ENCODE measurements at places on chromosomes 13 and 19.

GRCh38 chr13:25281193-25281934 is 5.9 kb downstream of the MTMR6 start:
- no peak for DNase-seq

DNA sequence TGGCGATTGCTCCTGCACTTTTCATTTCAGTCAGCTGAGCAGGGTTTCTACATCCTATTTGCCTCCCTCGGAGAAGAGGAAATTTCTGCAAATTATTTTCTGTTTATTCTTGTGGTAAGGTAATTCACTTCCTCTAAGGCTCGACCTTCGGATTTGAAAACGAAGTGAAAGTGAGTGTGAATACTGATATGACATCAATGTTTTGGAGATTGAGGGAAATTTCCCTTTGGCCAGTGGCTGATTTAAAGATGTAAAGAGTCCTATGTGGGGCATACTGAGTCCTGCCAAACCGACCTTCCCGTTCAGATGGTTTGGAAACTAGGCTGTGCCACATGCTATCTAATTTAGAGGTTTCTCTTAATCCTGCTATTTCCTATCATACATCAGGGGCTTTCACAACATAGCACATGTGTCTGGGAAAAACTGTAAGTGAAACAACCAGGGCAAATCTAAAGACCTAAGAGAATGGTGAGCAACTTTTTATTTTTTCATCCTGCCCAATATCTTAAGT is 112.3 kb downstream of the POSTN start:
- DNase-seq, result no peak

- no peak for DNase-seq
These were observed 1.1 kb upstream of the FARP1 start for GRCh38 chr13:98141509-98142379.

GRCh38 chr13:99290894-99291293 is 16.3 kb downstream of the GPR183 start:
- DNase-seq, result no peak

DNA sequence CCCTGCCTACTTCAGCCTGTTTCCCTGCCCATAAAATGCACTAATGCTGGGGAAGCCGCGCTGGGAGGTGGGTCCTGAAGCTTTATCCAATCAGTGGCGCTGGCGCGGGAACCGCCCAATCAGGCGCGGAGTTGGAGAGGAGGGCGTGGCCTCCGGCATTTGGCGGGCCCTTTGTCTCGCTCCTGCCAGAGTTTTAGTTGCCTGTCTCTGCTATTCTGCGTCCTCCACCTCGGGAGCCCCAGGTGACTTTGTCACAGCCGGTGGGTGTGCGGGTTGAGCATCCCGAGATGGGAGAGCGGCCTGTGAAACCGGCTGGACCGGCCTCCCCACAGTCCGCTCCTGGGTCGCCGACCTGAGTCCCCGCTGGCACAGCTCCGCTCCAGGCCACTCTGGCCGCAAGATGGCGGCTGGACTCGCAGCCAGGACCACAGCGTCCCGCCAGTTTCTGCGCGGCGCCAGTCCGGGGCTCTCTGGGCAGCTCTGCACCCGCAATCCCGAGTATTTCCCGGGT is 30.7 kb upstream of the ZNF429 start:
- DNase-seq, result no peak

GRCh38 chr13:42525035-42525504 is 48.9 kb upstream of the TNFSF11 start:
- no peak for DNase-seq

DNA sequence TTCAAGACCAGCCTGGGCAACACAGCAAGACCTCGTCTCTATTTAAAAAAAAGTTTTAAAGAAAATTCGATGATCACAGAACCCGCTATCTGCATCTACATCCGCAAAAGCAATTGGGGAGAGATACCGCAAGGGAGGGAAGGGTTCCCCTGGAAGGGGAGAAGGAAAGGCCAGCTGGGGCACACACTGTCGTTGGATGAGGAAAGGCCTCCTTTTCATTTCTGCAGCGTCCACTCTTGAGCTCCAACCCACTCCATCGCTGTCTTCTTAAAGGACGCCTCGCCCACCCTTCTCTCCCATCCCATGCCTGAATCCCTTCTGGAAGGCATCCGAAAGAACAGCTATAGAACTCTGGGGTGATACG is 3.2 kb upstream of the PRKCG start:
- no peak for DNase-seq

DNA sequence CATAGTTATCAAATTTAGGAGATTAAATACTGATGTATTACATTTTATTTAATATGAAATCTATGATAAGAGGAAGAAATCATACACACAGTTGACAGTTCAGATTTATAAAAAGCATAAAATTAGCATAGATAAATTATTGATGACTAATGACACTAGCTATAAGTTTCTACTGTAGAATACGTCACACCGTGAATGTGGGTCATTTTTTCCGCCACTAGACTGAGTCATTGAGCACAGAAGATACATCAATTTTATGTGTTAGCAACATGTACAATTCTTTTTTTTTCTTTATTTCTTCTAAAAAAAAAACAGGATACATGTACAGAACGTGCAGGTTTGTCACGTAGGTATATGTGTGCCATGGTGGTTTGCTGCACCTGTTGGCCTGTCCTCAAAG is 22.2 kb downstream of the AP2S1 start:
- no peak for DNase-seq

DNA sequence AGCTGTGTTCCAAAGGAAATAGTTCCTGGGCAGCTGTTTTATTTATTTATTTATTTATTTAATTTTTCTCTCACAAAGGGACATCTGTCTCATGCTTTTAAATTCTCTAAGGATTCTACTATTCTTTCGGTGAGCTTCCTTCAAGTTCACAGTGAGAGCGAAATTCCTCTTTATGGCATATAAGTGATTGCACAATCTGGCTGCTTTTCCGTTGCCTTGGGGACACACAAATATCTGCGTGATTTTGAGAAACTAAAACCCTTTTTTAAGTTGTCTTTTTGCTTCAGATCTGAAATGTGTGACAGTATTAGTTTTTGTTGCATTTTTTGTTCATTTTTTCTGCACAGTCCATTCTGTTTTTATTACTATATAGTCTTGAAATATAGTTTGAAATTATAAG is 19.2 kb downstream of the ZNF486 start:
- no peak for DNase-seq

GRCh38 chr13:102020611-102021216 is 381.1 kb downstream of the FGF14 start:
- DNase-seq, result no peak

DNA sequence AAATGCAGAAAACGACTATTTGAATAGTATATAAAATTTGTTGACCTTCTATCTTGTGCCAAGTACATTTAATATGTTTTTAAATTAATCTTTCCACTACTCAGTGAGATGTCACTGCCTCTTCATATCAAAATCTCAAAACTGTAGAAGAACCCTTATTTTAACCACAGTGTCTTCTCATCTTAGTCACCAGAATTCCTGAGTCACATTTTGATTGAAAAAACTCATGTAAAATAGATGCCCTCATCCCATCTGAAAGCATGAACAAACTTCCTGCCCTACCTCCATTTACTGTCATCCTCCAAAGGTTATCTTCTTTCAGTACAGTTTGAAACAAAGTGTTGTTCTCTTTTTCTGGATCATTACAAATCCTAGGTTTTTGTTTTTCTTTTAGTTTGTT is 1215.4 kb downstream of the PCDH9 start:
- no peak for DNase-seq

GRCh38 chr13:53054569-53054968 is 26.0 kb downstream of the OLFM4 start:
- DNase-seq, result no peak
